Epithelial cell of proximal tubule (primary cell): ENCODE measurements at places on chromosomes 3 and 15. TPM values are rescaled to one million over a fixed set of nuclear protein-coding genes. Genes with fewer than 3 reads are reported as not detected.

Gene IVD
- 34.4 and 41.2 TPM in 2 replicates for total RNA-seq

Gene SLC6A11
- not detected in 2 replicates for total RNA-seq

Gene ONECUT1
- total RNA-seq: not detected in 2 replicates

Gene CBLB
- 5.9 TPM in 2 replicates for total RNA-seq

Gene IL17RB
- total RNA-seq: 1.7 and 2.5 TPM in 2 replicates

Gene GOLGA8T
- total RNA-seq: not detected in 2 replicates

Gene RTP3
- not detected in 2 replicates for total RNA-seq

Gene SH2D7
- not detected in 2 replicates for total RNA-seq

Gene PLSCR5
- total RNA-seq: not detected in 2 replicates

Gene MYNN
- total RNA-seq: 10.9 and 17.6 TPM in 2 replicates

Gene SEMA3G
- 0.43 and 5.1 TPM in 2 replicates for total RNA-seq

Gene TNFSF10
- total RNA-seq: 26.3 and 36.2 TPM in 2 replicates

Gene LTK
- total RNA-seq: 0.07 and 0.69 TPM in 2 replicates

- DNase-seq: no peak
These were observed 7.5 kb downstream of the C3orf22 start for GRCh38 chr3:126551121-126551838.

- no peak for DNase-seq
These were observed 29.0 kb upstream of the TBC1D5 start for GRCh38 chr3:17771177-17772017.

- DNase-seq: no peak
These were observed 8.5 kb upstream of the PLXND1 start for GRCh38 chr3:129614927-129615363.

DNA sequence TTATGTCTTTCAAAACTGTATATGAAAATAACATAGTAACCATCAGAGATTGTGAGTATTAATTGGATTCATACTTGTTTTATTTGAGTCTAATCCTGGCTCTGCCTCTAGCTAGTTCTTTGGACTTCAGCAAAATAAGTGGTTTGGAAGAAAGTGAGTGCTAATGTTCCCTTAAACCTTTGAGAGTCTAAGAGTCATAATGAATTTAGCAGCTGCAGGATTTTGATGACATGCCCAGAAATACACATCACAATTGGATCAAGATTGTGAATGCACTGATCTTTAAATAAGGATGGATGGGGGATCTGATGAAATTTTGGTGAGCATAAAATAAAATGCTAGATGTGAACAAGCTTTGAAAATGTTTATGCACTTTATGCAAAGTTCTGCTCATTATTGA lies 79.9 kb upstream of the FAM98B start:
- no peak for DNase-seq

- no peak for DNase-seq
These were observed 64.3 kb downstream of the OSTN start for GRCh38 chr3:191263365-191263764.

DNA sequence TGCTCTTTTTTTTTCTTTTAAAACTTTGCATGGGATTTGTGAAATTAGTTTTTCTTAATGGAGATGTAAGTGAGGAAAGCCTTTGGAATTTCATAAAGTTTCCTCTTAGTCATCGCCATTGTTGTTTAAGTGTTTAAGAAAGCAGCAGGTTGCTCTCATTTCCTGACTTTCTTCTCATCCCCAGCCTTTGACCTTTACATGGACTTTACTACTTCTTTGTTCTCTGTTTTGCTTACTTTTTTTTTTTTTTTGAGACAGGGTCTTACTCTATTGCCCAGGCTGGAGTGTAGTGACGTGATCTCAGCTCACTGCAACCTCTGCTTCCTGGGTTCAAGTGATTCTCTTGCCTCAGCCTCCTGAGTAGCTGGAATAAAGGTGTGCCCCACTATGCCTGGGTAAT lies 38.6 kb downstream of the FBXL2 start:
- DNase-seq: no peak

- no peak for DNase-seq
These were observed 448.9 kb downstream of the OCA2 start for GRCh38 chr15:27650244-27650643.

- DNase-seq: no peak
These were observed 309.9 kb downstream of the RPLP1 start for GRCh38 chr15:69762373-69763148.

DNA sequence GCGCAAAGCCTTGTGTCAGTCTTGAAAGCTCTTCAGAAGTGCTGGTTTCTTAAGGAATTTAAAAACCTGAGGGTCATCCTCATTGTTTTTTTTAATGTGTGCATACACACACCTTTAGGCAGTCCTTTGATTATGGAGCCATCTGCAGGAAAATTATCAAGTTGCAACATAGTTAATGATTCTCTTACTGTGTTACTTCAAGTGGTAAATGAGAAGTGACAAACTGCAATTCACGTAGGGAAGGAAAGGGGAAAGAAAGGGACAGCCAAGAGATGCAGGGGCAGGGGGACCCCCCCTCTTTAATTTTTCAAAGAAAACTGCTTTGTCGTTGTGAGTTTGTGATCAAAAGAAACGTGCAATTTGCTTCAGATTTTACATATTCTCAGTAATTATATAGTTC lies 162.4 kb upstream of the CGNL1 start:
- peak; percentile 51 for DNase-seq

- DNase-seq: no peak
These were observed 130.6 kb downstream of the RPL22L1 start for GRCh38 chr3:170739410-170739809.

- no peak for DNase-seq
These were observed 42.3 kb upstream of the LRRFIP2 start for GRCh38 chr3:37216597-37217097.

DNA sequence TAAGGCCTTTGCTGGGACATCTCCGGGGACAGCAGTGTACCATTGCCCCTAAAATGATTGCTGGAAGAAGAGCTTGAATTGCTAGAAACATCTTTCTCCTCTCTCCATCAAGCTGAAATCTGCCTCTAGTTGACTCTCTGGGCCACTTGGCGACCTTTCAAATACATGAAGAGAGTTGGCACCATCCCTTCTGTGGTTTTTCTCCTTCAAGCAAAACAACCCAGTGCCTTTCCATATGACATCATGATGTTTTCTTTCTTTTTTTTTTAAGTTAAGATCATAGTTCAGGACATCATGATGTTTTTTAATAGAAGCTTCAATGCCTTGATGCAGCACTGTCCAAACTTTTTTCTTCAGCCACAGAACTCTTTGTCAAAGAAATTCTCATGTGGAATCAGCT lies 144.0 kb upstream of the PTPRG start:
- peak; percentile 23 for DNase-seq

DNA sequence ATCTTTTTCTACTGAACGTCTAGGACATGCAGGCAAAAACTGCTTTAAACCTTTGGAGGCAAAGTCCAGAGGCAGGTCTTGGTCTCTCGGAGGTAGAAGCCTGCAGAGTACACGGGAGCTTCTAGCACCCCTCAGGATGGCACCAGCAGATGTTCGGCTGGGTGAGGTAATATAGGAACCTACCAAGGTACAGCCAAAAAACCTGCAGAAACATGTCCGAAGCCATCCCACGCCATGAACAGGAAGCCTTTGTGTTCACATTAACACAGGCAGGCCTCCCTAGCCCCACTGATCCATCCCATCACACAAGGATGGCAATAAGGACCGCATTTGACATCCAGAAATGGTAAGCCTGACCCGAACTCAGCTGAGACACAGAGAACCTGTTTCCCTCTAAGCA lies 157.9 kb upstream of the HES1 start:
- no peak for DNase-seq

DNA sequence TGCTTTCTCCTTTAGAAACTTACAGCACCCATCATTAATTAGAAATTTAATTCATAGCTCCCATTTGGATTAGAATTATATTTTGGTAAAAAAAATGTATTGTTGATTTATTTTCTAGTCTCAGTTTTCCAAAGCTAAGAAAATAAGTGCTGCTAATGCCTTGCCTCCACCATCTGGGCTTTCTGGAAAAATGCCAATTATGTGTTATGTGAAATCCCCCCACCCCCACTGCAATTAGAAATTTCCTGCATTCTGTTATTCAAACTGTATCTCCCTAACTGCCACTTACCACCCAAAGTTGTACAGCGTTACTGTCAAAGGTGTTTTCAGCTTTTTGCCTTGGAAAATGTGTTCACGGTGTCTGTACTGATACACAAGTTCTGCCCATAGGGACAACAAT lies 617.2 kb upstream of the UBE2E2 start:
- DNase-seq: no peak

DNA sequence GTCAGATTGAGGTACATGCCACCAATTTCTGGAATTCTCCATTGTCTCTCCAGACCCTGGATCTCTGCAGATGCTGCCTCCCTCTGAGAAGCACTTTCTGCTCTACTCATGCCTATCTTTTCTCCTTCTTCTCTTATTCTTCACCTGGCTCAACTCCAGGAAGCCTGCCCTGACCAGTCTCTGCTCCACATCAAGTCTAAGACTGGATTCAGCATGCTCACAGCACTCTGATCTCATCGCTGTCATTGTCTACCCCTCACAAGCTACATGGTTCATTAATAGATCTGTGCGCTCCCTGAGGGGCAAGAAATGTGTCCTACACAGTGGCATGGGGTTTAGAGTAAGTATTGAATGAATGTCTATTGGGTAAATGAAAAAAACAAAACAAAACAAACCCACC lies 38.7 kb downstream of the CCR4 start:
- DNase-seq: no peak

GRCh38 chr3:149706905-149707304 lies 45.4 kb downstream of the COMMD2 start:
- DNase-seq: no peak

GRCh38 chr3:146513386-146514051 lies 30.9 kb downstream of the PLSCR1 start:
- no peak for DNase-seq
